ENCODE measurements at places on chromosomes 7 and 10. TPM values are rescaled to one million over a fixed set of nuclear protein-coding genes. Genes with fewer than 3 reads are reported as not detected.

DNA sequence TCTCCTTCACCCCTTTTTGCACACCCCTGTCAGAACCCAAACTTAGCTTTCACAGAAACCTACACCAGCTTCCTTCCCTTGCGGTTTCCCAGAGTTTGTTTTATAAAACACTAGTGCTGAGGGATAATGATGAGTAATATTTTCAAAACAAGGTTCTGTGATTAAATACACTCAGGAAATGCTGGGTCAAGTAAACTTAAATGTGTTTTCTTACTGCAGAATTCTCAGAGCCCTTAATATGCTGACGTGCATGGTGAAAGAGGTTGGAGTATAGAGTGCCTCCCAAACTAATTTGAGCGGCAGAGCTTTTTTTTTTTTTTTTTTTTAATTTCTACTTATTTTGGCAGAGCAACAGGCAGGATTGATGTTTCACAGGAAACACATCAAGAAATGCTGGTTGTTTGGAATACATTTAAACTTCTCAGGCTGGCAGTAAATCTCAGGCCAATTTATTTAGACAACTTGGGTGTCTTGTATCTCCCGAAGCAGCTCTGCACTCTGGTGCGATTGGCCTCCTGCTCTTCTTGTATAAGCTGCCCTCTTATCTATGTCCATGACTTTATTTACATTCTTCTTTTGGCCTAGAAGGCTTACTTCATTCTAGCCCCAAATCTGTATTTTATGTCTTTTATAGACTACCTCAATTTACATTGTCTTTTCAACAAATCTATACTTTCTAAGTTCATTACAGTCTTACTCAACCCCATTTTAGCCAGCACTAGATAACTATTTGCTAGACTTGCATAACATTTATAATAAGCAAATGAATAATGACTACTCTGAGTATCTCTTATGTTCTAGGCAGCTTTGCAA, 165.4 kb downstream of the BMPER start:
- peak; percentile 55 for DNase-seq

DNA sequence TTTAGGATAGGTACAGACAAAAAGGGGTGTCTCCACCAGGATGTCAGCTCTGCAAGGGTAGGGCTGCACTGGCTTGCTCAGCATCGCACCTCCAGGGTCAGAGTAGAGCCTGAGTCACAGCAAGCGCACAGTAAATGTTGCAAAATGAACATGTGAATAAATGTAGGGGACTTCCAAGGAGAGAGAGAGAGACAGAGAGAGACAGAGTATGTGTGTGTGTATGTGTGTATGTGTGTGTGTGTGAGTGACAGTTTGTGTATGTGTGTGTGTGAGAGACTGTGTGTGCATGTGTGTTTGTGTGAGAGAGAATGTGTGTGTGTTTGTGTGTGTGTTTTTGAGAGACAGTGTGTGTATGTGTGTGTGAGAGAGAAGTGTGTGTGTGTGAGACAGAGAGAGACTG, 163.3 kb downstream of the RPS24 start:
- DNase-seq = peak; percentile 91

- peak; percentile 100 for DNase-seq
Measured at GRCh38 chr10:77392851-77393250, 244.8 kb downstream of the KCNMA1 start.

GRCh38 chr7:151114151-151115090, 28.1 kb downstream of the AGAP3 start:
- peak; percentile 63 for DNase-seq

- DNase-seq = peak; percentile 15
Measured at GRCh38 chr10:17028798-17029197, 100.8 kb downstream of the CUBN start.

- no peak for DNase-seq
Measured at GRCh38 chr7:114073701-114074100, 154.9 kb upstream of the PPP1R3A start.

GRCh38 chr10:26221541-26221940, 5.0 kb downstream of the GAD2 start:
- DNase-seq = no peak

DNA sequence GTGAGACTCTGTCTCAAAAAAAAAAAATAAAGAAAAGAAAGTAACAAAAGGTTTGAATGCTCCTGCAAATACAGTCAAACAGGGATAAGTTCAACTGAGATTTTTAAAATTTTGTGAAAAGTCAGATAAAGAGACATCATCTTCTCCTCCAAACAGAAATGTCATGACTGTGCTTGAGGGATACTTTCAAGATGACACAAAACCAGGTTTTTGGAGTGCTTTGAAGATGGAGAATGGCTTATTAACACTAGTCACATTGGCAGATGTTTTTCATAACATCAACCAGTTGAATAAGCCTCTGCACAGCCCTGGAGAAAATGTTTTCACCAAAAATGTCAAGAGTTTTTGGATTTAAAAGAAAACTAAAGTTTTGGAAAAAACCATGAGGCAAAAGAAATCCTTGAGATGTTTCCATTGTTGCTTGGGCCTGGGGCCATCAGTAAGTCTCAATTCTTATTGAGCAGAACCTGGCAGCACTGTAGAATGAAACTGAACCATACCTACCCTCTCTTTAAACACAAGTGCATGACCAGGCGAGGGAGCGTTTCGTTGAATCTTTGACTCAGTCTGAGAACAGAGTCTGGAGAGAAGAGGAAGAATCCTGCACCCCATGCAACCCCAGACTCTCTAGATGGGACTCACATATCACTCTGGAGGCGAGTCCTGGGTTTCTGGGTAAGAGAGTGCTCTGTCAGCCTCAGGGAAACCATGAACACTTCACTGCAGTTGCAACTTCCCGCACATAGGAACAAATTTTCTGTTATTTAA, 37.4 kb upstream of the PRKCQ start:
- DNase-seq = no peak

- DNase-seq = peak; percentile 69
Measured at GRCh38 chr7:64849250-64849923, 53.7 kb upstream of the ZNF273 start.

- no peak for DNase-seq
Measured at GRCh38 chr10:107451047-107451446, 286.5 kb upstream of the SORCS1 start.

- DNase-seq = peak; percentile 15
Measured at GRCh38 chr10:53836638-53837037, 964.4 kb downstream of the PCDH15 start.

- DNase-seq = no peak
Measured at GRCh38 chr7:45670227-45670626, 96.1 kb downstream of the ADCY1 start.

DNA sequence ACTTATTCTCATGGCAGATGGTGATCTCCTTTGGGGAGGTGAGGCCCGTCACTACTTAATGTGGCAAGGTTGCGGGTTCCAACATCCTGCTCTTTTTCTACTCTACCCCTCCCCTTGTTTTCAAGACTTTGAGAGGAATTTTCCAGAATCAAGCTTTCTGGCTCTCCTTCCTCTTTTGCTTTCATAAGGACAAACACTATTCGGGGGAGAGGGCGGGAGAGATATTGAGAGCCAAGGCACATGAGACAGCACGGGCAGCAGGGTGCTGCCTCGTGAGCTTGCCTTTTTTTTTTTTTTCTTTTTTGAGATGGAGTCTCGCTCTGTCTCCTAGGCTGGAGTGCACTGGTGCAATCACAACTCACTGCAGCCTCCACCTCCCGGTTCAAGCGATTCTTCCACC, 6.9 kb upstream of the PFKFB3 start:
- DNase-seq = peak; percentile 28

DNA sequence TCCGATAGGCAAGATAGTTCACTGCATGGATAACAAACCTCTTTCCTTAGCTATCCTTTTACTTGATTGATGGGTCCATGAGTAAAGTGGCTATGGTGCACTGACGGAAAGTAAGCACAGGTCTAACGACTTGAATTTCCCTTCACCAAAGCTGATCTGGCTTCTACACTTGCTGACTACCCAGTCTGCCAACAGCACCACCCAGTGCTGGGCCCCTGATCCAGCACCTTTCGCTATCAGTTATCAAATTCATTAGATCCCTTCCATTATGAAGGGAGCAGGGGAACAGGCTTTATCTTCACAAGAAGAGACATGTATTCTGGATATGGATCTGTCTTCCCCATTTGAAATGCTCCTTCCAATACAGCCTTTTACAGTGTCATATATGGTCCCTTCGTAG, 855.9 kb downstream of the GRID1 start:
- no peak for DNase-seq

DNA sequence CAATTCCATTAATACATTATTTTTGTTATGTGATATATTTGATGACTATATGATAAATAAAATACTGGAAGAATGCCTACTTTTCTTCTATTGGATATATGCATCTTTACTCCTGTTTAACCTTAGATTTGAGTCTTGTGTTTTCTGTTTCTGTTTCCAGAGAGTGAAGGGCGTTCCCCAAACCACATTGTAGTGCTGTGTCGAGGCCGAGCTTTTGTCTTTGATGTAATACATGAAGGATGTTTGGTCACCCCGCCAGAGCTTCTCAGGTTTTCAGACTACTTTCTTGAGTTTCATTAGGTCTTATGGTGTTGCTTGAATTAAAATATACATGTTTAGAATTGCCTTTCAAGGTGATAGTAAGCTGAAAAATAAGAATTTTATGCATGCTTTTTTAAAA, 23.8 kb downstream of the CROT start:
- no peak for DNase-seq

- peak; percentile 68 for DNase-seq
Measured at GRCh38 chr10:11539191-11539868, 72.1 kb downstream of the USP6NL start.

- no peak for DNase-seq
Measured at GRCh38 chr10:85212526-85212925, 884.1 kb downstream of the CCSER2 start.

GRCh38 chr7:84108119-84108518, 86.5 kb downstream of the SEMA3A start:
- DNase-seq = no peak

DNA sequence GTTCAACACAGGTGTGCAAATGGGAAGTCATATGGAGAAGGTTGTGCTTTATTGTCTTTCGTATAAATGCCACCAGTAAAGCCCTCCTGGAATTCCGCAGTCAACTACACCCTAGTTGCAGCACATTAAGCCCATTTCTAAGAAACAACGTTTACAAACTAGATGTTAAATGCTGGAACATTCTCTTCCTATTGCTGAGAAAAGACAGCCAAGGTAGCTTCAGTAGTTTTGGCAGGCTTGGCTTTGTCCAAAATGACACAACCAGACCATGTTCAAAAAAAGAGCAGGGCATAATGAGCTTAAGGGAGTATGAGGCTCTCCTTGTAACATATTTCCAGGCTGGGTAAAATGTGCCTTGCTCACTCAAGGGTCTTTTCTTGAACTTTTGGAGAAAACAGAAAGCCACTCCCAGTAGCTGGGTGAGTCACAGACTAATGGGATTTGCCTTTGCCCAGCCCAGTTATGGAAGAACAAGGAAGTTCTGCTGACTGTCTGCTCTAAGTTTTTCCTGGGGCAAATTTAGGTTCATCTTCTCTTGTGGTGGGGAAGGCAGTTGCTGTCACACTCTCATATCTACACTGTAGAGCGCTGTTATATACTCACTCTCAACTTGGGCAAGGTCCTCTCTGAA, 238.7 kb downstream of the PLXNA4 start:
- no peak for DNase-seq

- no peak for DNase-seq
Measured at GRCh38 chr7:105264707-105265106, 124.0 kb downstream of the SRPK2 start.

GRCh38 chr7:130732980-130733930, 752 bp downstream of the KLF14 start:
- DNase-seq = peak; percentile 41

DNA sequence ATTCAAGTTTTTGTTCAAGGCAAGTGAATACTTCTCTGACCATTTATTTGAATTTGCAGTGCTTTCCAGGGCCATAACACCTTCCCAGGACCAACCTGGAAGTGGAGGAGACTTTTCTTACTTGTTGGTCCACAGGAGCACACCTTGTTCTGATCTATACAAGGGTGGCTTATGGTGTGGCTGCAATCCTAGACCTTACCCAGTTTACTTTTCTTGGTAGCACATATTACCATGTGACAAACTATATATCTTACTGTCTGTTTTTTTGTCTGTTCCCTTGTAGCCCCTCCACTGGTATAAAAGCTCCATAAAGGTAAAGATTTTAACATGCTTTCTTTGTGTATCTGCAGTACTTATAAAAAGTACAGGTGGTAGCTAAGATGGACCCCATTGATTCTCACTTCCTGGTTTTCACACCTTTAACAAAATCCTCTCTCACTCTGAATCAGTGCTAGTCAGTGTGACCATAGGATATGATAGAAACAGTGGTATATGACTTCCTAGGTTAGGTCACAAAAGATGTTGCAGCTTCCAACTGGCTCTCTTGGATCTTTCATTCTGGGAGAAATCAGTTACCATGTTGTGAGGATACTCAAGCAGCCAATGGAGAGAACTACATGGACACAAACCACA, 5.6 kb upstream of the ASB4 start:
- DNase-seq = no peak

DNA sequence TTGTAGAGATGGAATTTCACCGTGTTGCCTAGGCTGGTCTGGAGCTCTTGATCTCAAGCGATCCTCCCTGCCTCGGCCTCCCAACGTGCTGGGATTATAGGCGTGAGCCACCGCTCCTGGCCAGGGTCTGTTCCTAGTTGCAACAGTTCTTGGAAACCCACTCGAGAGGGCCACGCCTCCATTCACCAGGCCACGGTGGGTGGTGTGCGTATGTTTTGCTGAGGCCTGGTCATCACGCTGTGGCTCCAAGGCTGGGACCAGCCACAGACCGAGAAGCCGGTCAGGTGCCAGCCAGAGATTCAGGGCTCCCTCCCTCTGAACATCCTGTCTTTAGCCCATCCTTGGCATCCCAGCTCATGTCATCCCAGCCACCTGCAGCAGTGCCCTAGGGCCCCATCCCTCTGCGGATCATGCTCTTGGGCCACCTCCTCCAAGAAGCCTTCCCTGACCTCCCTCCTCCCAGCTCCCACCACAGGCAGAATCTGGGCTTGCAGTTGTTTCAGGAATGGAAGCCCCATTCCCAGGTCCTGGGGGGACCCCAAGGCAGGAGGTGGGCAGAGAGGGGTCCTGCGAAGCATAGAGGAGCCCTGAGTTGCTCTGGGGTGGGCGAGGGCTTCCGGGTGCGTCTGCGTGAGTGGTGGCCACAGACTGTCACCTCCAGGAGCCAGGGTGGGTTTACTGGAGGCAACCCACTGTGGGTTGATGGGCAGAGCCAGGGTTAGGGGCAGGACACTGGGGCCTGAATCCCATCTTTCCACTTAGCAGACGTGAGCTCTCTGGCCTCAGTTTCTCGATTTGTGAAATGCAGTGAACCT, 5.2 kb downstream of the LAT2 start:
- no peak for DNase-seq

The RNLS gene
- total RNA-seq = 15.3 TPM

The EEPD1 gene
- total RNA-seq = 5.2 TPM

The OR2F2 gene
- total RNA-seq = not detected

The GALNT17 gene
- not detected for total RNA-seq

The ZNF786 gene
- 5.3 TPM for total RNA-seq

The ADGRA1 gene
- total RNA-seq = not detected

The CALHM2 gene
- total RNA-seq = 62.6 TPM

The TCAF2 gene
- total RNA-seq = 5.9 TPM

The COBL gene
- not detected for total RNA-seq

The CHST3 gene
- 43.3 TPM for total RNA-seq

The ARPC1A gene
- total RNA-seq = 209 TPM

The OR2A42 gene
- total RNA-seq = 0.32 TPM

The CRYGN gene
- not detected for total RNA-seq

The CEP55 gene
- total RNA-seq = 32.4 TPM
